NCI-H2081 (cell line): ENCODE measurements at places on chromosomes 12 and 14.

GRCh38 chr12:123757561-123757960 lies 4.5 kb upstream of the DNAH10 start:
- DNase-seq: no peak

DNA sequence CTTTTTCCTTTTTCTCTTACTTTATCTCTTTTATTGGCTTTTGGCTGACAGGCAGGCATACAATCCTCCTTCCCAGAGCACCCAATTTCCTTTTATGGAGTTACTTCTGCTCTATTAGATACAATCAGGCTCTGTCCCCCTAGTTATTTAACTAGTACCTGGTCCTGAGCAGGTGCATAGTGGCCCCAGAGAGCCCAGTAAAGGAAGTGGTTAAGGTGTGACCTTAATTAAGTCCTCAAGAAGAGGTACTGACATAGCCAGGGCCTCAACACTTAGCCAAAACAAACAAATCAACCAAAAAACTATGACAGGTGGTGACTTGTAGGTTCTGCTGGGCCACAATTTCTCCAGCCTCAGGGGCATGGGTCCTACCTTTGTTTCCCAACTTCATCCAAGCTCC lies 82.9 kb downstream of the CCDC60 start:
- no peak for DNase-seq

DNA sequence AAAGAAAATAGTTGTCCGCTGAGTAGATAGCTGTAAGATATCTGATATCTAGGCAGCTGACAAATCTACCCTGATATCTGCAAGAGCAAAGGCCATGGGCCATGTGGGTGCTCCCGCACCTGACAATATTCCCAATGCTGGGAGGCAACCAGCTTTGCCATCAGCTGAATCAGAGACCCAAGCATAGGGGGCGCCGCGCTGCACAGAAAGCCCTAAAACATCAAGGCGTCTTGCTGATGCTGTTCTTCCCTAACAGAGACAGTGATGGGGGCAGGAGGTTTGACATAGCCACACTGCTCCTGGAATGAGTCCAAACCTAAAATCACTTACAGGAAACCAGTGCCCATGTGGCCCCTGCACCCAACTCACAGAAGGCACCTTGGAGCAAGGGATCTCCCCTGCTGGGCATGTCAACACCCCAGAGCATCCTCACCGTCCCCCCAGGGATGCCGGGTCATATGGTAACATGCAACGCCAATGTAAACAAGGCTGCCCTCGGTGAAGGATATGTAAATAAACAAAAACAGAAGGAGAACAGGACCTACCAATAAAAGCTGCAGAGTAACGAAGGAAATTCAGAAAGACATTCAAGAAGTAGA lies 199.5 kb downstream of the TMEM132D start:
- no peak for DNase-seq

DNA sequence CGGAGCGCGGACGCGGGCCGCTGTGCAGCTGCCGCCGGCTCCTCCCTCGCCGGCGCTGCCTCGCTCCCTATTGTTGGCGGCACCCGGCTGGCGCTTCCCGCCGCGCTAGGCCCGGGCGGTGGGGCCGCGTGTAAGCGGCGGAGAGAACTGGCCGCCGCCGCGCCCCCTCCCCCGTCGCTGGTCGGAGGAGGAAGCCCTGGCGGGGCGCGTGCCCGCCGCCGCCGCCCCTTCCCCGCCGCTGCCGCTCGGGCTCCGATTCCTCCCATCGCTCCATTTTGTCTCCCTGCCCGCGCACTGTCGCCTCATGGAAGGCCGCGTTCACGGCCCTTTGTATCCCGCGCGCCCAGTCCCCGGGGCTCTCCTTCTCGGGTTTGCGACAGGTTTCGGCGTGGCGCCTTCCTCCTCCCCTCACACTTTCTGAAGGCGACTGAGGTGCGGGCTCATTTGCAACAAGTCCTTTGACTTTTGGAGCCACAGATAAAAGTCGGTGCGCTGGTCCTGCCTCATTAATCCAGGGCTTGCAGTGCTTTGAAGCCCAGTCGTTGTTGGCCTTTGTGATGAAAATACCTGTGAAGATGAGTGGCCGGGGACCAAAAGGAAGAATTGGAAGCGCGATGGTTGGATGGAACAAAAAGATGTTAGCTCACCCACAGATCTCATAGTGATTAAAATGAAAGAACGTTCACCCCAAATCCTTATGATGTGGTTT lies 707 bp downstream of the CPSF6 start:
- DNase-seq: peak; percentile 50

DNA sequence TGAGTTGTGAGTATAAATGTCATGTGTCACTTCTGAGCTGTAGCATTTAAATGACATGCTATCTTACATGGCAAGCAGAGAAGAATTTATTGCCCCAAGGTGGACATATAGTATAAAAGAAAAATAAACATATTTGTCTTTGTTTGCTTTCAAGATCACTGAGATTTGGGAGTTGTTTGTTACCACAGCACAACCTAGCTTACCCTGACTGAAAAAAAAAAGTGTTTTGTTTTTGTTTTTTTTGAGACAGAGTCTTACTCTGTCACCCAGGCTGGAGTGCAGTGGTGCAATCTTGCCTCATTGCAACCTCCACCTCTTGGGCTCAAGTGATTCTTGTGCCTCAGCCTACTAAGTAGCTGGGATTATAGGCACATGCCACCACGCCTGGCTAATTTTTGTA lies 596.5 kb downstream of the MED13L start:
- DNase-seq: no peak

DNA sequence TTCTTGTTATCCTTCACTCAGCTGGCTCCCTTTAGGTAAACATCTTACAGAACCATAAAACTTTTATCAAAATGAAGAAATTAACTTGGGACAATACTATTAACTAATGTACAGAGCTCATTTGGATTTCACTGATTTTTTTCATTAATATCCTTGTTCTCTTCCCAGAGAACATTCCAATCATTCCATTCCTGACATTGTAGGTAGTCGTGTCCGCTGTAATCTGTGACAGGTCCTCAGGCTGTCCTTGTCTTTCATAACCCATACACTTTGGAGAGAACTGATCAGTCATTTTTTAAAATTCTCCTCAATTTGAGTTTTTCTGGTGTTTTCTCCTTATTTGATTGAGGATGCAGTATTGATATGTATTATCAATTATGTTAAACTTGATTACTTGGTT lies 916.8 kb downstream of the GALC start:
- DNase-seq: no peak

- no peak for DNase-seq
Observed at GRCh38 chr14:31047503-31047902, 21.3 kb upstream of the STRN3 start.

GRCh38 chr12:43736927-43737440 lies 21.6 kb downstream of the PUS7L start:
- DNase-seq: no peak

- DNase-seq: peak; percentile 20
Observed at GRCh38 chr12:122080149-122081082, 1.9 kb downstream of the MLXIP start.

GRCh38 chr14:101665478-101666078 lies 95.9 kb upstream of the PPP2R5C start:
- DNase-seq: peak; percentile 38

GRCh38 chr14:87241018-87241768 lies 751.8 kb downstream of the GALC start:
- no peak for DNase-seq

DNA sequence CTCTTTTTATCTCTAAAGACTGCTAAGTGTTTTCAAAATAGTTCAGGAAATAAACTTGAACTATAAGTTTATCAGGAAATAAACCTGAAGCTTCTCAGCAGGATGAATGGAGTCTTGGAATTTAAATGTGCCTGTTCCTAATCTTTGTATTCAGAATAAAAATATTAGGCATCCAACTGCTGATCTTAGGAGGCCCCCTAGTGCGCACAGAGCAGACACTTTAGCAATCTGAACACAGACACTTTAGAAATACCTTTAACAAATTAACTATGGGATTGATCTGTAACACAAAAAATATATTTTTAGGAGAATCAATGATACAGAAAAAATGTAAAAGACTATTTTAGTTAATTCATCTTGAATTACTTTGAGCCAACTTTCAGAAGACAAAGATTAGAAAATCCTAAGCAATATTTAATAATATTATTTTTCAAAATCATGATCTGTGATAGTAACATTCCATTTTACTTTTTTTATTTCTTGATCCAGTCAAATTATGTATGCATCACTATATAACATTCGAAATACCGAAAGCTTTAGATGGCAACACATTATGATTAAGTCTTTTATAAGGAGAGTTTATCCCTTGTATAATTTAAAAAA lies 80.9 kb downstream of the SLC41A2 start:
- peak; percentile 20 for DNase-seq

GRCh38 chr12:44500423-44500822 lies 375.7 kb downstream of the NELL2 start:
- no peak for DNase-seq

- DNase-seq: no peak
Observed at GRCh38 chr12:19657118-19657731, 217.9 kb downstream of the AEBP2 start.

GRCh38 chr14:102283631-102284129 lies 21.3 kb downstream of the MOK start:
- no peak for DNase-seq

DNA sequence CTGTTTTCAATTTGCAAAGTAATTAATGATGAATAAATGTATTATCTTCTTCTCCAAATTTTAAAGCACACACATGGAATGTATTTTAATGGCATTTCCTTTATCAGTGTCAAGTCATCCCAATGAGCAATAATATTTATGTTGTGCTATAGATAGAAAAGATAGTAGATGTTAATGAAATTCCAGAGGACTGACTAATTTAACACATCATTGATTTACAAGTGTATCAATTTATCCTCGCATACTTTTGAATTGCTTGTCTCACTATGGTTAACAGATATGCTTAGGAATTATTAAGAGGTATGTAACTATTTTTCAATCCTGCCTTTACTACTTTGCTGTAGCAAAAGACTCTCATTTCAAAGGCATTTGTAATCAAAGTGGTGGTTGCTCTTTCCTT lies 842.9 kb downstream of the SLC6A15 start:
- DNase-seq: no peak

GRCh38 chr14:101134161-101134631 lies 230.7 kb upstream of the RTL1 start:
- DNase-seq: no peak

DNA sequence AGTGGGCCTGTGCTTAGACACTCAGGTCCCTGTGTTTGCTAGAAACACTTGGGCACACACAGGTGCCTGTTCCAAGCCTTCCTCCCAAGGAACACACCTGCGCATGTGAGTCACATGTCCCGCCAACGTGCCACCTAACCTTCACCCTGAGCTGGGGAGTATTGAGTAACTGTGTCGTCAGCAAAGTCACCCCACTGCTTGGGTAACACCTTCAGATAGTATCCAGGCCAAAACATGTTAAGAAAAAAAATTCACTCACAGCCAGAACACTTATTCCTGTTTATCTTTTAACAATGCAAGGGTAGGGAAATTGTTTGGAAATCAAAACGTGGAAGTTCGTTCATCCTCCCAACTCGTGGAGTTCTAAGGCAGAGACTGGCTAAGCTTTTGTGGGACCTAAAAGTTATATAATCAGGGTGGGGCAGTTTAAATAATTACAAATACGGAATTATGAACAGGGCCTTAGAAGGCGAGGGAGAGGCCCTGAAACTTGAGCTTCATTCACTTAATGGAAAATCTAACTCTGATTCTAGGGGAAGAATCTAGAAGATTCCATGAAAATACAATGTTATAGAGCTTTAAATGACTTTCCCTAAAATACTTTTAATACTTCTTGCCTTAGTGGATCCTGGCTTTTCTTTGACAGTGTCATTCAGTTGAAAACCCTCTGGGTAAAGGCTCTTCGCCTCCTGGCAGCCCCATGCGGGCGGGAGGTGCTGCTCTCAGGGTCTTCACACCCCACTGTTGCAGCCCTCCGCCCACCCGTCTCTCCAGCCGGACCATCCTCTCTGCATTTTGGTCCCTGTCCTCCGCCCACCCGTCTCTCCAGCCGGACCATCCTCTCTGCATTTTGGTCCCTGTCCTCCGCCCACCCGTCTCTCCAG lies 30.3 kb upstream of the ADIPOR2 start:
- no peak for DNase-seq

- DNase-seq: no peak
Observed at GRCh38 chr12:54565986-54566544, 16.7 kb downstream of the PDE1B start.

- DNase-seq: no peak
Observed at GRCh38 chr12:31371256-31371620, 45.3 kb upstream of the SINHCAF start.

- peak; percentile 16 for DNase-seq
Observed at GRCh38 chr14:61042220-61042619, 61.2 kb downstream of the SLC38A6 start.

DNA sequence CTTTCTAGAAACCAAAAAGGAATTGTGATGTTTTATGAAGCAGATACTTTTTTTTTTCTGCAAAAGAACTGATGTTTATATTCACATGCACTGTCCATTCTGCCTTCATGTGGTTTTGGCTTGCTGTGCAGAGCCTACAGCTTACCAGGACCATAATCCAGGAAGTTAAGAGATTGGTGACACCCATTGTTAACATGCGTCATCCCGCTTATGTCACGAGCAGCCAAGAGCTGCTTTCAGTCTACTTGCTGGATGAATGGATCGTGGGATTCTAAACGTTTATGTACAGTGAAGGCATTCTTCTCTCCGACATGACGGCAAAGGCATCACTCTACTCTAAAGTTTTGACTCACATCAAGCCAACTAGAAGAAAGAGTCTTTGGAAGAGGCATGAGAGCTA lies 76.6 kb downstream of the PAX9 start:
- DNase-seq: no peak

GRCh38 chr14:101711041-101711856 lies 50.3 kb upstream of the PPP2R5C start:
- DNase-seq: no peak

DNA sequence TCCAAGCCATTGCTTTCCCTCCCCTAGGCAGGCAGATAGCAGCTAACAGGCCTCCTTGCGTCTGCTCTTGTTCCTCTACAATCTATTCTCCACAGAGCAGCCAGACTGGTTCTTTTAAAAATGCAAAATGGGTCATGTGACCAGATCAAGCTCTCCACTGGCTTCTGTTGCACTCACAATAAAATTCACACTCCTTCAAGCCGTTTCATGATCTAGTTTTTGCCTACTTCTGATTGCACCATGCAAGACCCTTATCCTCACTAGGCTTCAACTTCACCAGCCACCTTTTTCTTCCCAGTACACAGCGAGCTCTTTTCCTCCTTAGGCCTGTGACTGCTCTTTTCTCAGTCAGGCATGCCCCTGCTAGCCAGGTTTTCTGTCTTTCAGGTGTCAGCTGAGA lies 6.1 kb upstream of the KRAS start:
- DNase-seq: no peak
